ENCODE measurements at places on chromosomes 7 and 10. TPM values are rescaled to one million over a fixed set of nuclear protein-coding genes. Genes with fewer than 3 reads are reported as not detected.

DNA sequence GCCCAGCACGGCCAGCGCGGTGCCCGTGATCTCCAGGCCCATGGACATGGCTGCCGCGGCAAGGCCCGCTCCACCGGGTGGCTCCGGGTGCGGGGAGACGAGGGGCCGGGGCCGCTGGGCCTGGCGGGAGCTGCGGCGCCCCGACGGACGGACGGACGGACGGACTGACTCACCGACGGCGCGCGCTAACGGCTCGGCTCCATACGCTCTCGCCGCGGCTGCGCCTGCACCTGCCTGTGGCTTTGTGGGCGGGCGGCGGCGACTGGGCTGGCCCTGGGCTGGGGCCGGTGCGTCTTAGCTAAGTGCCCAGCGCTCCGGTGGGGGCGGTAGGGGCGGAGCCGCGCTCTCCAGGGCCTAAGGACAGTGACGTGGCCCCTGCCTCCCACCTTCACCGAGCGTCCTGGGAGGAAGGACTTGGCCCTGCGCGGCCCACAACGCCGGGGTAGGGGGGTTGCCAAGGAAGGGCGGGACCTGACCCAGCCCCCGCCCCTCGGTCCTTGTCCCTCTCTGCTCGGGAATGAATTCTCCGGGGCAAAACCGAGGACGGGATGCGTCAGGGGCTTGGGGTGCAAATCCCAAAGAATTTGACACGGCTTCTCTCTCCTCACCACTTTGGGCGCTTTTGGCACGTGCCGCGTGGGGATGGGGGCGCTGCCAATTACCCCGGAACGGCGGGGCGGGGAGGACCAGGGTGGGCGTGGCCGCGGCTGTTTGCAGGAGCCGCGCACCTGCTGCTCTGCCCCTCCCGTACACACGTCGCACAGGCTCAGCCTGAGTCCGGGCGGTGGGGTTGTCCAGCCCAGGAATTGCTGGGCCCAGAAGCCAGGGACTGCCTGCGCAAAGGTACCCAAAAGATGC is at the start of gene CLDN3:
TSS of gene CLDN3 (minus strand) at position 269 of the 858 bp plus-strand sequence. CDS start at position 48, 221 bp downstream.
- H3K27ac ChIP-seq = no peak within 1 kb of the TSS
- H3K4me3 ChIP-seq = peak within 1 kb of the TSS; percentile 60
- no peaks in the 10 kb centered on the region for H3K36me3 ChIP-seq
- H3K27me3 ChIP-seq = peaks cover 36% of the 10 kb centered on the region

GRCh38 chr10:62231371-62231770 is 37.3 kb downstream of the RTKN2 start:
- peaks cover 41% of the 10 kb centered on the region for H3K4me1 ChIP-seq
- peak overlapping the region; percentile 89 for H3K27ac ChIP-seq
- H3K27me3 ChIP-seq = no peaks in the 10 kb centered on the region
- no peak overlapping the region for H3K4me3 ChIP-seq
- peak; percentile 46 for DNase-seq
- no peaks in the 10 kb centered on the region for H3K36me3 ChIP-seq

Gene CLDN4
- 0.59 TPM for total RNA-seq

- DNase-seq = no peak
- H3K4me1 ChIP-seq = no peaks in the 10 kb centered on the region
- H3K4me3 ChIP-seq = no peak overlapping the region
- no peaks in the 10 kb centered on the region for H3K27me3 ChIP-seq
These were observed 85.9 kb downstream of the TAX1BP1 start for GRCh38 chr7:27825891-27826290.

DNA sequence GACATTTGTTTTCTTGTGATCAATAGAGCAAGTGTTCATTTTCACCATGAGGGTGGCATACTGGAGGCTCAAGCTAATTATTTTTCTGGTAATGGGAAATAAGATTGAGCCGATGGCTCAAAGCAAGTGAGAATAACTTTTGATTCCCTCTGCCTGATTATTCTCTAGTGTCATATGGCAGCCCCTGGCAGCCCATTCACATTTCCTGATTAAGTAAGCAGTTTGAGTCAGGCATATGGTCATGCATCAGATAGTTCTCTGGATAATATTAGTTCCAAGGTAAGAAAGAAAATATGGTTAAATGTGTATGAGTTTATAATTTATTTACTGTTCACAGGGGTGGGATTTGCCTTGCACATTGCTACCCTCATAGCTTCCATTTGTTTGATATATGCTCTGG is 109.2 kb downstream of the DYNC1I1 start:
- no peak overlapping the region for H3K4me3 ChIP-seq
- H3K27ac ChIP-seq = no peak overlapping the region
- no peaks in the 10 kb centered on the region for H3K36me3 ChIP-seq
- H3K4me1 ChIP-seq = no peaks in the 10 kb centered on the region
- H3K27me3 ChIP-seq = no peaks in the 10 kb centered on the region
- DNase-seq = no peak

Gene LIPK
- total RNA-seq = not detected

- no peaks in the 10 kb centered on the region for H3K36me3 ChIP-seq
- peak overlapping the region; percentile 12 for H3K27ac ChIP-seq
- H3K4me1 ChIP-seq = peaks cover 9% of the 10 kb centered on the region
These were observed 77.1 kb upstream of the DUSP5 start for GRCh38 chr10:110420401-110421193.

GRCh38 chr10:69064762-69065328 is 23.1 kb upstream of the SRGN start:
- peaks cover 42% of the 10 kb centered on the region for H3K4me1 ChIP-seq
- no peak for DNase-seq
- H3K27ac ChIP-seq = peak overlapping the region; percentile 92
- no peak overlapping the region for H3K4me3 ChIP-seq
- no peaks in the 10 kb centered on the region for H3K36me3 ChIP-seq

GRCh38 chr10:59702347-59702746 is 7.3 kb downstream of the SLC16A9 start:
- peaks cover 3% of the 10 kb centered on the region for H3K27me3 ChIP-seq
- no peak overlapping the region for H3K27ac ChIP-seq
- H3K4me3 ChIP-seq = no peak overlapping the region
- no peak for DNase-seq

DNA sequence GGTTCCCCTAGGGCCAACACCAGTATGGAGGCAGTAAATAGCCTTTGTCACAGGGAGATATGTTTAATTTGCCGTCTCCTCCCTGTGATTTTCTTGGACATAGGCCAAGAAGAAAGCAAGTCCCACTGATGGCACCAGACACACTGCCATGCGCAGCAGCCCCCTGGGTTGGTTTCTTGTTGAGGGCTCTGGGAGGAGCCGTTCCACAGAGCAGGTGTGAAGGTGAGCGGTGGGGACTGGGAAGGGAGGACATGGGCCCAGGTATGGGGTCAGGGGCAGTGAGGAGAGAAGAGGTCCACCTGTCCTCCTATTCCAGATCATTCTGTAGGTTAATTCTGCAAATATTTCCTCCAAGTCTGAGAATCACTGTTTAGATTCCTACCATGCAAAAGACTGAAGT is 376.1 kb downstream of the PLXNA4 start:
- H3K36me3 ChIP-seq = no peaks in the 10 kb centered on the region
- H3K27me3 ChIP-seq = no peaks in the 10 kb centered on the region
- no peak overlapping the region for H3K27ac ChIP-seq

Gene PDSS1
- 1.8 TPM for total RNA-seq

DNA sequence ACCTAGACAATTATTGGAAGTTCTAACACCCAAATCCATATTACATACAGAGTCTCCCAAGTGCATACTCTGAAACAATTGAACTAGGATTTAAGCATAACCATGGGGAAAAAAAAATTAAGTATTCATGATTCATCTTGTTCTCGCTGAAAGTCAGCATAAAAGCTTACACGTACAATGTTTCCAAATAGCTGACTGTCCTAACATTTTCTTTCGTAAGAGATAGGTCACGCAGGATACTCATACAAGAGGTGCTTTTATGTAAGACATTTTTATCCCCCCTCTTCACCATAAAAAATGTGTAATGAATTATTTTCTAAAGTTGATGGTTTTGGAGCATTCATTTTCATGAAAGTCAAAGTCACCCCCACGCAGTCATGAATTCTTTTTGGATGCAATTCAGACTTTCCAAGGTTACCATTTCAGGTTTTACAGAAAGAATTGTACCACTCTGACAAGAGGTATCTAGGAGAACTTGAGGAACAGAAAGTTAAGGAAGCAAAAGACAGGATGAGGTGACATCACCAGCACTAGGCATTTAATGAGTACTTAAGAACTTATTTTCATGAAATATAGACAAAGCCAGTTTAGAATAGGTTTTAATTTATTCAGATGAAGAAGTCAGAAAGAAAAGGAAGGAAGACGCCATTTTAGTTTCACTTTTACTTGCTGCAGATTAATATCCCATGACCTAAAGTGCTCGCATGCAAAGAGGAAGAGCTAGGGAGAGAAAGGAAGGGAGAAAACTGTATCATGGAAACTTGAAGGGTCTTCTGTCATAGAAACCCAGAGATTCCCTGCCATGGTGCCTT is 55.8 kb downstream of the TMEM26 start:
- H3K36me3 ChIP-seq = no peaks in the 10 kb centered on the region
- no peaks in the 10 kb centered on the region for H3K27me3 ChIP-seq

DNA sequence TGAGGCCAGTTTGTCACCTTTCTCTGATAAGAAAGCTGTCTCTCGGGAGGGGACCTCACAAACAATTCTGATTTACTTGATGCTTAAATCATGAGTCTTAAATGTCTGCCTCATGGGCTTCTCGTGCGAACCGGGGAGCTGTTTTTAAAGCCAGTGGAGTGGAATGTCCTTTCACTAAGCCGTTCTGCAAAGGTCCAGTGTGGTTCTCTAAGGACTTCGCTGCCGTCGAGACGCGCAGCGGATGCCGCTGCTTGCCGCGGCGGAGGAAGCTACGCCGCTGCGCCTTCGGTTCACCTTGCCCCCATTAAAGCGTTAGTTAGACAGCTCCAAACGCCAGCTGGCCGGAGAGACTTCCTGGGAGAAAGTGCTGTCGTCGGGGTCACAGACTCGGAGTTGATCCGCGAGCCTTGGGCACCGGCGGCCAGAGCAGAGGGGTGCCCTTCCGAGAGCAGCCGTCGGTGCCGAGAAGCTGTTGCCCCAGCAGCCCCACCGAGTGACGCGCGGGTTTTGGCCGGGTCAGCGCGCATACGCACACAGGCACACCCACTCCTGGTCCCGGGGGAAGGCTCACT is 1.3 kb upstream of the HMX3 start:
- H3K27ac ChIP-seq = no peak overlapping the region
- H3K4me1 ChIP-seq = peaks cover 6% of the 10 kb centered on the region
- H3K36me3 ChIP-seq = no peaks in the 10 kb centered on the region
- H3K27me3 ChIP-seq = peaks cover 83% of the 10 kb centered on the region

Gene HOXA13
- total RNA-seq = 8.0 TPM

Gene ZNF488
- 0.29 TPM for total RNA-seq

Gene PRKRIP1
- 14.5 TPM for total RNA-seq

DNA sequence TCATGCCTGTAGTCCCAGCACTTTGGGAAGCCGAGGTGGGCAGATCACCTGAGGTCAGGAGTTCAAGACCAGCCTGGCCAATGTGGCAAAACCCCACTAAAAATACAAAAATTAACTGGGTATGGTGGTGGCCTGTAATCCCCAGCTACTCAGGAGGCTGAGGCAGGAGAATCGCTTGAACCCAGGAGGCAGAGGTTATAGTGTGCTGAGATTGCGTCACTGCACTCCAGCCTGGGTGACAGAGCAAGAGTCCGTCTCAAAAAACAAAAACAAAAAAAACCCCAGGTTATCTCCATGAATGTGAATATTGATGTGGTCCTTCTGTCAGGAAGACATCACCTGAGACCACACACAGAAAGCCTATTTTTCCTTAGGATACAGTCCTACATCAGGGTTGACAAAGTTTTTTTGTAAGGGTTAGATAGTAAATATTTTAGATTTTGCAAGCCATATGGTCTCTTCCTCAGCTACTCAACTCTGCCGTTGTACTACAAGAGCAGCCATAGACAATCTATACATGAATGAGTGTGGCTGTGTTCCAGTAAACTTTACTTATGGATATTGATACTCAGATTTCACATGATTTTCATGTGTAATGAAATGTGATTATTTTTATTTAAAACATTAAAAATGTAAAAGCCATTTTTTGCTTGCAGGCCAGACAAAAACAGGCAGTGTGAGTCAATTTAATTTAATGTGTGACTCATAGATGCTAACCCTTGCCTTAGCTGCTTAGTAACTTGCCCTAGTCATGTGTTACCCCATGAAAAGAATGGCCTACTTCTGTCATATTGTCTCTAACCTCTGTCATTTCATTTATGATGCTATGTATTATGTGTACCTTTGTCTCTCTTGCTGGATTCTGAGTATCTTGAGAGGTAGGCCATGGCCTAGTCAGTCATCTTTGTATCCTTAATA is 78.1 kb downstream of the TPST1 start:
- peaks cover 43% of the 10 kb centered on the region for H3K4me1 ChIP-seq
- H3K27me3 ChIP-seq = no peaks in the 10 kb centered on the region

- peaks cover 9% of the 10 kb centered on the region for H3K36me3 ChIP-seq
- H3K4me1 ChIP-seq = peaks cover 17% of the 10 kb centered on the region
- H3K4me3 ChIP-seq = no peak overlapping the region
- H3K27me3 ChIP-seq = no peaks in the 10 kb centered on the region
These were observed 42.4 kb downstream of the TPST1 start for GRCh38 chr7:66247380-66248078.

Gene SLC26A4
- total RNA-seq = 0.36 TPM

DNA sequence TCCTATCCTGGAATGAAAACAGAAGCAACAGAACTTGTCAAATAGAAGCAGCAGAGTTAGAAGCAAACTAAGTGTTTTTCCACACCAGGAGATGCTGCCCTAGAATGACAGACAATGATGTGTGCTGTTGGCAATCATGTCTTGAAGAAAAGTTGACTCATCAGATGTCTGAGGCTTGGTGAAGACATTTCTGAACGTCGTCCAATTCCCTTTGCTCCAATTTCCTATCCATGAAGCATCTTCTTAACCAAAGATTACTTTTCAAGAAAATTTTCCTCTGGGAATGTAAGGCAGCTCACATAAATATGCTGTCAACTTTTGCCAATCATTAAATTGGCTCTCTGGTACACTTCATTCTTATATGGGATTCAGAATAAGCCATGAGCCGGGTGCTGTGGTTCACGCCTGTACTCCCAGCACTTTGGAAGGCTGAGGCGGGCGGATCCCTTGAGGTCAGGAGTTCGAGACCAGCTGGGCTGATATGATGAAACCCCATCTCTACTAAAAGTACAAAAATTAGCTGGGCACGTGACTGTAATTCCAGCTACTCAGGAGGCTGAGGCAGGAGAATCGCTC is 34.6 kb downstream of the MALSU1 start:
- H3K4me3 ChIP-seq = peak overlapping the region; percentile 27
- no peaks in the 10 kb centered on the region for H3K27me3 ChIP-seq
- H3K27ac ChIP-seq = peak overlapping the region; percentile 89
- H3K36me3 ChIP-seq = peaks cover 14% of the 10 kb centered on the region

DNA sequence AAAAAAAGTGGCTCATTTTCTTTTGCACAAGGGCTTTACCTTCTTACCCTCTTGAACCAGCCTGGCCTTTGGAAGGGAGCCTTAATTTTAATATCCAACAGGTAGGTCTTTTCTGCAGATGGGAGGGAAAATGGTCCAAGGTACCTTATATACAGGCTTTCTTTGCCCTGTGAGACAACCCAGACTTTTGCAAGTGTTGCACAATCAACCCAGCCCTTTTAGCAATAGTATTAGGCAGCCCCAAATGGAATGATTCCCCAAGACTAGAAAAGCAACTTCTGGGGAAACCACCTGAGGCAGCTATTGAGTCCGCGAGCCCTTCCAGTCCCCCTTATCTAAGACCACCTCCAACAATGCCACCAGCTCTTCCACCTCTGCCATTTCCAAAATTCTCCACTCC is 1138.3 kb downstream of the XPNPEP1 start:
- H3K4me3 ChIP-seq = no peak overlapping the region
- H3K27me3 ChIP-seq = no peaks in the 10 kb centered on the region
- no peak for DNase-seq
- no peaks in the 10 kb centered on the region for H3K36me3 ChIP-seq
- no peak overlapping the region for H3K27ac ChIP-seq

Gene TMEM248
- 131 TPM for total RNA-seq

GRCh38 chr10:47361293-47361692 is 13.1 kb downstream of the RBP3 start:
- DNase-seq = peak; percentile 82
- H3K36me3 ChIP-seq = no peaks in the 10 kb centered on the region
- H3K4me3 ChIP-seq = no peak overlapping the region
- peaks cover 2% of the 10 kb centered on the region for H3K27me3 ChIP-seq
- H3K27ac ChIP-seq = no peak overlapping the region
